ENCODE measurements at places on chromosomes 1 and 21.

DNA sequence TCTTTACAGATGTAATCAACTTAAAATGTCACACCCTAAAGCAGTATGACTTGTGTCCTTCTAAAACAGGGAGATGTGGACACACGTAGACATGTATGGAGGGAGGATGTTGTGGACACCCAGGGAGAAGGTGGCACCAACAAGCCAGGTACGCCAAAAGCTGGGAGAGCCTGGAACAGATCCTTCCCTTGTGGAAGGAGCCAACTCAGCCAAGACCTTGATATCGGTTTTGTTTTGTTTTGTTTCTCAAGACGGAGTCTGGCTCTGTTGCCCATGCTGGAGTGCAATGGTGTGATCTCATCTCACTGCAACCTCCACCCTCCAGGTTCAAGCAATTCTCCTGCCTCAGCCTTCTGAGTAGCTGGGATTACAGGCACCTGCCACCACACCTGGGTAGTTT is 45.6 kb downstream of the CHAF1B start:
- no peak for DNase-seq

- DNase-seq: no peak
These were observed 14.0 kb upstream of the GSTM4 start for GRCh38 chr1:109641861-109642260.

DNA sequence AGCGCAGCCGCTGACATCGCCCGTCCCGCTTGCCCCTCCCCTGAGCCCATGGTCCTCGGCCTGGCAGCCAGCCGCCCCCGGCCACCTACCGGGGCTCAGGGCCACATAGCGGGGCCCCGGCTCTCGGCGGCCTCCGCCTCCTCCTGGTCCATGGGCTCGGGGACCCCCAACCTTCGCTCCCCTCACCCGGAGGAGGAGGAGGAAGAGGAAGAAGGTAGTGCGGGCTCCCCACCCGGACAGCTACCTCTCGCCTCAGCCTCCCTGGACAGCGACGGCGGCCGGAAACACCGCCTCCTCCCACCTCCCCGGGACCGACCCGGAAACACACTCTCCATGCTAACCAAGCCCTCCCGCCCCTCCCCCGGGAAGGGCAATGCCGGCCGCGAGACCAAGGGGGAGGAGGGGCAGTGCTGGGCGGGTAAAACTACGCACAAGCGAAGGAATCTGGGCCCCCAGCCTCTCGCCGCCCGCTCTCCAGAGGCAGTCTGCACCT is at the start of gene KIAA0319L:
Gene KIAA0319L (minus strand): TSS at position 286 of the 493 bp plus-strand sequence. CDS start 2,912 bp downstream, outside the sequence.
- DNase-seq: no peak

- DNase-seq: no peak
These were observed 474.4 kb upstream of the NR5A2 start for GRCh38 chr1:199553104-199553503.
